Stimulated activated CD8-positive, alpha-beta memory T cell treated with anti-CD3 and anti-CD28 coated beads, Interleukin-7, amount 100 ng/mL, for 1 hour (primary cell): ENCODE measurements at places on chromosomes 12 and 14.

DNA sequence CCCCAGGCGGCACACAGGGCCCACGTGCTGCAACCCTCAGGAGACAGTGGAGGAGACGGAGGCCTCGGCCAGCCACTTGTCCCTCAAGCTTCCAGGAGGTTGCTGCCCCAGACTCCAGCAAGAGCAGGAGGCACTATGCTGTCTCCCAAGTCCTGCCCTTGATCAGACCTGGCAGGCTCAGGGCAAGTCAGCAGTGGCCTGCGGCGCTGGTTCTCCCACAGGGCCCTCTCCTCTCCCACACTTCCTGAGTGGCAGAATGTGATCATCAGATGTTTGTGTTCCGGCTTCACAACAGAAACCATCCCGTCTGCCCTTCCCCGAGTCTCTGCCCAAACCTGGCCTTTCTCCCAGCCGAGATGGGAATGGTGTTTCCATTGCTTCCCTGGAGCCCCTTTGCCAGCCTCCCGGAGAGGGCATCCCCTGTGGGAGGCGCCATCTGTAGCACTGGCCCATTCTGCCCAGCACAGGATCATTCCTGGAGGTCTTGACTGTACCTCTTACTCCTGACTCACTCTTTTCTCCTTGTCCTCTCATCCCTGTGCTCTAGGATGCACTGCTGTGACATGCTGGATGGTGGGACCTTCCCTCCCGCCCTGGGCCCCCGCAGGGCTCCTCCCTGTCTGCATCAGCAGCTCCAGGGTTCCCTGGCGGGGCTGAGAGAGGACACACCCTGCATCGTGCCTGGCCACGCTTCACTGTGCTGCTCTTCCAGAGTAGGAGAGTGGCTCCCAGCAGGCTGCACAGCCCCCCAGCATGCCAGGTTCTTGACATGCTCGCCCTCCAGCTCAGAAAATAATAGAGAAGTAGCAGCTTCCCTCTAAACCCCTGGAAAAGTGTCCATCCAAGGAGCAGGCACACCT, 114.7 kb upstream of the FKBP4 start:
- DNase-seq, result no peak

DNA sequence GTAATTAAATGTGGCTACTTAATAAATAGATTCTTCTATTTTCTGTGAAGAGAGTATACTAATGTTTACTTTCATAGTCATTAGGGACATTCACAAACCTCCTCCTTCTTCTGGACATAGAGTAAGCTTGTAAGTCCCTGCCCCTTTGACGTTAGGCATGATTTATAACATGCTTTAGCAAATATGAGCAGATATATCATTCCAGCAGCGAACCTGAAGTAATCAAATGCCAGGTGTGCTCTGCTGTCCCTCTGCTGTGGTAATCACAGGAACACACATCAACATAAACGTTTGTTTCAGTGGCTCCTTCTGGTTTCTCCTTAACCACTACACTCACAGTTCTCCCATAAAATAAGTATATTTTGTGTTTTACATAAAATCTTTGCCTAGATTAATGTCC, 961.8 kb downstream of the FLRT2 start:
- DNase-seq, result no peak

- DNase-seq, result no peak
Measured at GRCh38 chr14:76924371-76925096, 98.3 kb downstream of the LRRC74A start.

DNA sequence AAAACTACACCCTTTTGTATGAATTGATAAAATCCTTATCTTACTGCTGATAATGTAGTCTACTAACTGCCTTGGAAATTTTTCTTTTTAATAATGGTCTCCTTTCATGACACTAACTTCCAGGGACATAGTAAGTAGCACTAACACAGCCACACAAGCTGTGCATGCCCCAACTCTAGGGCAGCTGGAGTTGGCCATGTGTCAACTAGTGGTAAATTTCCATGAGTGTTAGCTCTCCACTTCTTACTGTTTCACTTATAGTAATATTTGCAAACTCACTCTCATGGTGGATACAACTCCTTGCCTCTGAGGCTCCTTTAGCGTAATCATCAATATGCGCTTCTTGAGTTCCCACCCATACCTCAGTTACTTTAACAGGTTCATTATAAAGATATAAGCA, 38.0 kb downstream of the LGR5 start:
- no peak for DNase-seq

DNA sequence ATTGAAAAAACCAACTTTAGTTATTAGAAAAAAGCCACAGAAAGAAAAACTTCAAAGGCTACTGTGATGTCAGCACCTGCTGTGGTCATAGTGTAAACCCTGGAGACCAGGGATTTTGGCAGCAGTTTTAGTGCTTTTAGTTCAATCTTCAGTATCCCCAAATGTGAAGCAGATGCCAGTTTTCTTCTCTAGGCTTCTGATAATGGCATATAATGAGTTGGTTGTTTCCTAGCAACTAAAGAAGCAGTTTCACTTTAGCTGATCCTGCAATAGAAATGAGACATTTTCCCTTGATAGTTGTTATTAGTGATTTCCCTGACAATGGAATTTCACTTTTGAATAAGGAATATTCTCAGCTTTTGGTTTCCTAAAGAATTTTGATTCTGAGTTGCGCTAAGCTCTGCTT, 131.2 kb downstream of the NUBPL start:
- no peak for DNase-seq

GRCh38 chr12:13199592-13199991, 3.1 kb downstream of the EMP1 start:
- DNase-seq, result no peak

- DNase-seq, result no peak
Measured at GRCh38 chr12:17793854-17794253, 296.1 kb downstream of the RERGL start.

- no peak for DNase-seq
Measured at GRCh38 chr14:104872469-104873341, 7.6 kb downstream of the CEP170B start.

DNA sequence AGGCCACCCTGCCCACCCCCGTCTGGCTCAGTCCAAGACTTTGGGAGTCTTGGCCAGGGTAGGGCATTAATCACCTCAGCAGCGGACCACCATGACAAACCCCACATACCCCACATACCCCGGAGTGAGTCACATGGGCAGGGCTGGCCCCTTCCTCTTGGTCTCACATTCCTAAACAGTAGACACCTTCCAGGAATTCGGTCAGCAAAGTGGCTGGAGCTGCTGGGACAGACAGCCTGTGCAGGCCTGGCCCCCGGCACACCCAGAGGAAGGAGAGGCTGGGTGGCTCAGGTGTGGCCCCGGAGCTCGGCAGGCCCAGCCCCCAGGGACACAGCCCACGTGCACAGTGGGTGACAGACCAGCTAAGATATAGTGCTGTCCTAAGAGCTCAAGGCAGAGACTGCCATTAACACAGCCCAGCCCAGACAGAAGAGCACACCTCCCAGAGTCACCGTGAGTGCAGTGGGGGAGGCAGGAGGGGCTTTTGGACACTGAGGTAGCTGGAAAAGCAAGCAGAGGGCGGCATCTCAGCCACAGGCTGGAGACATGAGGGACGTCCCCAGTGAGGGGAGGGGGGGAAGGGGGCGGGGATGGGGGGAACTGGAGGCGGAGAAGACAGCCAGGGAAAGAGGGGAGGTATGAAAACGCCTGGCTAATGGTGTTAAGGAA, 24.0 kb downstream of the CCDC85C start:
- DNase-seq, result no peak

DNA sequence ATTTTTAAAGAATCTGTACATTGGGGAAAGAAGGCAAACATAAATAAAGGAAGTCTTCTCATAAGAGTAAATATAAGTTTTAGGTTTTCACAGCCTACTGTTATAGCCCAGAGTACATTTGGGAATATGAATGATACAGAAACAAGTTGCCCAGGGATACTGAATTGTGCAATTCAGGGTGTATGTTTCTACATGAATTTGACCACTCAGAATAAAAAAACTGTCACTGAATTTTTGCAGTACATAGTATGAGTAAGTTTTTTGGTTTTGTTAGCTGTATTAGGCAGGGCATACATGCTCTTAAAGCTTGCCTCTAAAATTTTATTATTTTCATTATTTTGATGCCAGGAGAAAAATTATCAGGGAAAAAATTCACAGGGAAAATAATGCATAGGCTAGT, 6.6 kb upstream of the PCNX4 start:
- DNase-seq, result no peak

DNA sequence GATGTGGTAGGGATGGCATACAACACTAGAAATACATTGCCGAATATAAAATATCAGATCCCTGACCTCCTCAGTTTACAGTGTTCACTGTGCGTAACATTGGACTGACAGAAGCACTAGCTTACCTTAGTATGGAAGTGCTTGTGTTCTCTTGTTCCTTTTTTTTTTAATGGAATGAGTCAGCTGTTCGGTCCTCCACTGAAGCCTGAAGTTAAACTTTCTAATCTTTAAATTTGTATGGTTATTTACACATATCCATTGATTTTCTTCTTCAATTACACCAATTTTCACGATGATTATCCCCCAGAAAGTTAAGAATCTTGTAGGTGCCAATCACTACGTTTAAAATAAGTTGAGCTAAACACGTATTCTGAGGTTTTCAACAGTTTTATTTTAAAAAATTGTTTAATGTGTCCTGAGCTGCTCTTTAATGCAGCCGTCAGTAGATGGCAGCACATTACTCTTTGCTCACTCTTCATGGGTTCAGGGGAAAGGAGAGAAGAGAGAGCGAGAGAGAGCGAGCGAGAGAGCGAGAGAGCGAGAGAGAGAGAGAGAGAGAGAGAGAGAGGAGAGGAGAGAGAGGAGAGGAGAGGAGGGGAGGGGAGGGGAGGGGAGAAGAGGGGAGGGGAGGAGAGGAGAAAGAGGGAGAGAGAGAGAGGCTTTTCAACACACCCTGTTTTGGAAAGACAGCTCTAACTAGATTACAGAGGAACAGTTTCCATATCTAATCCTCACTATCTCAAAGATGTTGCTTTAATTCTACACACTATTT, 134.7 kb upstream of the SCAF11 start:
- DNase-seq, result peak; percentile 9

- DNase-seq, result no peak
Measured at GRCh38 chr12:50123203-50123602, 11.2 kb downstream of the COX14 start.

DNA sequence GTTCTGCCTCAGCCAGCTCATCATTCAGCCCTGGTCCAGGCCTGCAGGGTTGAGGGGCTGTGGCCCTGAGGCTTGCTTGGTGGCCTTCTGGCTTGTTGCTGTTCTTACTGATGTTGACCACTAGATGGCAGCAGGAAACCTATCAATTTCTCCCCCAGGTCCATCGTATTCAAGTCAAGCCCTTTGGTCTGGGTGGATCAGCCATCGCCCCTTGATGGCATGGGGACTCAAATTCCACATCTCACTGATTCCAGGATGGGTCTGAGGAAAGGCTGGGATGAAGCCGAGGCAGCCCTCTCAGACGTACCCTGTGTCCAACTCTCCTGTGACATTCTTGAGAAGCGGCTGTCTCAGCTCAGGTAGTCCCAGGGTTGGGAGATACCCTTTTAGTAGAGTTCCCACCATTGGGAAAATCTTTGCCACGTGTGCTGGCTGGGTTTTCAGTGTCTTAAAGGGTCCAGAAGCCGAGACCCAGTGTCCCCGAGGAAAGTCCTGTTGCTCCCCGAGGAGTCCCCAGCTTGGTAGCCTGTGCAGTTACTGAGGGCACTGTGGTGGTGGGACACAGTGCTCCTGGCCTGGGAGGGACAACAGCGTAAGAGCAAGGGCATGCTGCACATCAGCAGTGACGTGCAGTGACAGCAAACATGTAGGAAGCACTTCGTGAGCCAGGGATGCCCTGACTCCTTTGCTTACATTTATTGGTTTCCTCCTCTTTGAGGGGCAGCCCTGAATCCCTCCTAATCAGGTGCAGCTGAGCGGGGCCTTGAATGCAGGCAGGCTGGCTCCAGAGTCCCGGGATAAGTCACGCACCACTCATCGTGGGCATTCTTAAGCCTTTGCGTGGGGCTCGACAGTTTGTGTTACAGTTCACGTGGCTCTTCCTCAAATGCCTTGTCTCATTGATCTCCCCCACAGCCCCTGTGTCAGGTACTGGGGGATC, 58.6 kb downstream of the TSPAN9 start:
- no peak for DNase-seq

DNA sequence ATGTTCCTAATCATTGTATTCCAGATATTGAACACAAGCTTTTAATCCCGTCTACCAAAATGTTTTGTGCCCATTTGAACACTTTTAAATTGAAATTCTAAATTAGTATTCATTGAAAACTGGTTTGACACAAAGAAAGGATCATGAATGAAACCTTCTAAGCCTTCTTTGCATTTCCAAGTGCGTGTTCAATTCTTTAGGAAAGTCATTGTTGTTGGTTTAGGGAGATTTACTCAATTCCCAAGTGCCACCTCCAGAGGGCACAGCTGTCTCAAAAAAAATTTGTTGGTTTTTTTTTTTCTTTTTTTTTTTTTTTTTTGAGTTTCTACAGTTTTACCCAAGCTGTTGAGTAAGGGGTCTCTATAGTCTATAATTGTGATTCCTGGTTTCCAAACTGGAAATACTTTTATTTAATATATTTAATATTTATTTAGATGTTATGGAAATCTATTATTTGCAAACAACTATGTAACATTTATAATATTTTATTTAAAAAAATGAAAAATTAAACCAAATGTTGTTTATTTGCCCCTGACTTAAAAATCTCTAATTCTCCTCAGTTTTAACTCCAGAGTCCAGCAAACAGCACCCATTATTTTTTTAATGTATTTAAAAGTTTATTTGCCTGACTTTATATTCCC, 79.9 kb downstream of the NEDD1 start:
- no peak for DNase-seq

GRCh38 chr12:71108355-71108754, 49.4 kb downstream of the TSPAN8 start:
- no peak for DNase-seq

DNA sequence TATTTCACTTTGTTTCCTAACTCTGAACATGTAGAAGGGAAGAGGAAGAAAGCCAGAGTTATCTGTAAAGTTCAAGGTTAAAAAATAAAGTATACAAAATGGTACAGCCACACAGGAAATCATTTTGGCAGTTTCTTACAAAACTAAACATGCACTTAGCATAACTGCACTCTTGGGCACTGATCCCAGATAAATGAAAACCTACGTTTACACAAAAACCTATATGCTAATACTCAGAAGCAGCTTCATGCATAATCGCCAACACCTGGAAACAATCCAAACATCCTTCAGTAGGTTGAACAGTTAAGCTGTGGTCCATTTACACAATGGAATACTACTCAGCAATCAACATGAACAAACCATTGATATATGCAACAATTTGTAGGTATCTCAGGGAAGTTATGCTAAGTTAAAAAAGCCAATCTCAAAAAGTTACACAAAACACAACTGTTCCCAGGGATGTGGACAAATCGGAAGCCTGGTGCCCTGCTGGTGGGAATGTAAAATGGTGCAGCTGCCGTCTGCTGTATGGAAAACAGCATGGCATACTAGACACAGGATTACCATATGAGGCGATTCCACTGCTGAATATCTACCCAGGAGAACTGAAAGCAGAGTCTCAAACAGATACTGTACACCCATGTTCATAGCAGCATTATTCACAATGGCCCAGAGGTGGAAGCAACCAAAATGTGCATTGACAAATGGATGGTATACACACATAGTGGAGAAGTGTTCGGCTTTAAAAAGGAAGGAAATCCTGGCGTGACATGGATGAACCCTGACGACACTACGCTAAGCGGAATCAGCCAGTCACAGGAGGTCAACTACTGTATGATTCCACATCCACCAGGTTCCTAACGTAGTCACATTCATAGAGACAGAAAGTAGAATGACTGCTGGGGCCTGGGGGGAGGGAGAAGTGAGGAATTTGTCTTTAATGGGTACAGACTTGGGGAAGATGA, 37.7 kb downstream of the NRDE2 start:
- no peak for DNase-seq
